Right atrium auricular region (tissue), 2 donors: ENCODE measurements at places on chromosomes 1 and 21. TPM values are rescaled to one million over a fixed set of nuclear protein-coding genes. Genes with fewer than 3 reads are reported as not detected.
A peak's percentile ranks its signal among the peaks of the same experiment; 100 is the strongest.

- peak overlapping the region; percentile 39 for H3K4me3 ChIP-seq
- no peak for DNase-seq
- no peak overlapping the region for H3K27ac ChIP-seq
- H3K27me3 ChIP-seq = no peaks in the 10 kb centered on the region
- peaks cover 6% of the 10 kb centered on the region for H3K4me1 ChIP-seq
- no peaks in the 10 kb centered on the region for H3K36me3 ChIP-seq
Observed at GRCh38 chr1:217135569-217135915, 412.3 kb upstream of the ESRRG start.

- H3K4me1 ChIP-seq = no peaks in the 10 kb centered on the region
- no peak overlapping the region for H3K4me3 ChIP-seq
- H3K27ac ChIP-seq = no peak overlapping the region
- no peak for DNase-seq
- no peaks in the 10 kb centered on the region for H3K36me3 ChIP-seq
Observed at GRCh38 chr1:95034506-95034905, 38.2 kb downstream of the ALG14 start.

- no peak overlapping the region for H3K4me3 ChIP-seq
- H3K4me1 ChIP-seq = no peaks in the 10 kb centered on the region
- H3K27me3 ChIP-seq = no peaks in the 10 kb centered on the region
- no peaks in the 10 kb centered on the region for H3K36me3 ChIP-seq
Observed at GRCh38 chr1:29800120-29800519, 563.8 kb downstream of the PTPRU start.

DNA sequence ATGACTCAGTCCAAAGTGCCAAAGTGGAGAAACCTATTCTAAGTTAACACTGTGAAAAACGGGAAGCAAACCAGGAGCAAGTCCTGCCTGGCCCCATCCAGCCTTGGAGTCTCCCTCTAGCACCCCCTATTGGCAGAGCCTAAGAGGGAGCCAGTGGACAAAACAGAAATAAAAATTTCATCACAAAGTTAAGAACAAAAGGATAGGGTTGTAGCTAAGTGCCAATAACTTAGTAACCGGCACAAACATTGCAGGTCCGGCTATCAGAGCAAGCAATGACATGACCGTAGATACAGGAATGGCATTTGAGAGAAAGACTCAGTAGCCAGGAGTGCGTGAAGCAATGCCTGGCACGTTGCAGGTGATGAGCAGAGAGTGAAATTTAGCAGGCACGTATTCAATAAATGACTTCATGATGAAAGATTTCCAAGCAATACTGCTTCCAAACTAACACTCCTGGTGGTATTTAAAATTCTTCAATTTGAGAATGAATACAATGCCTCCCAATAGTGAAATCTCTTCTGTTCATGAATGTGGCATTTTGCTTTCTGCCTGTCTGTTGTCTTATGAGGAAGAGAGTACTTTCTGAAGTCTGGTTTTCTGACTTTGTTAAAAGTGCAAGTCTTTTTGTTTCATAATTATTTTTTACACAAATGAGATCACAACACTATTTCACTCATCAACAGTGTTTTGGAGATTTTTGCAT lies 391.0 kb downstream of the OMA1 start:
- no peak overlapping the region for H3K27ac ChIP-seq
- H3K27me3 ChIP-seq = no peaks in the 10 kb centered on the region
- H3K36me3 ChIP-seq = no peaks in the 10 kb centered on the region
- H3K4me3 ChIP-seq = no peak overlapping the region
- no peaks in the 10 kb centered on the region for H3K4me1 ChIP-seq

DNA sequence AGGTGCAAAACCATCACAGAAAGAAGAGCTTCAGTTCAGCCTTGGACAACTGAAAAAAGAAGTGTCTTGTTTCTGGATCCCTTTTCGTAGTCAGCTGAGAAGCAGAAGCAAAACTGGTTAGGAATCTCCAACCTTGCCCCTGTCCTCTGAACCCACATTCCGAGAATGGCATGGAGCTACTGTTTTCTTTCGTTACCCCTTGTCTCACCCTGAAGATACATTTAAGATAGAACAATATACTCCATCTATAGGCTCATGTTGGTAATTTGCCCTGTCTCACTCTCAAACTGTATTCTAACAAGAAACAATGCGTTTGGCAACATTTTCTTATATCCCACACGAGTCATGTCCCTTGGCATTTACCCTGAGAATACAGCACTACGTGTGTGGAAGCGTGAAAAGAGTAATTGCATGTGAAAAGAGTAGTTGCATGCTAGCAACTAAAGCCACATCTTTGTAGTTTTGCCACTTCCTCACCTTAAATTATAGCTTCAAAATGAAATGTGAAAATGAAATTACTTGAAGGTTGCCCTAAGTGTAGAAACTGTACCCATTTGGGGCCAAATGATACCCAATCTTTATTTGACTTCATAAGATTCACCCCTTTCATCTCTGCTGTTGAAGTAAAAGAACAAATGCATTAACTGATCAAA lies 5.3 kb downstream of the SLAMF7 start:
- H3K27ac ChIP-seq = no peak overlapping the region
- no peaks in the 10 kb centered on the region for H3K36me3 ChIP-seq
- no peaks in the 10 kb centered on the region for H3K27me3 ChIP-seq
- H3K4me1 ChIP-seq = no peaks in the 10 kb centered on the region
- no peak for DNase-seq

DNA sequence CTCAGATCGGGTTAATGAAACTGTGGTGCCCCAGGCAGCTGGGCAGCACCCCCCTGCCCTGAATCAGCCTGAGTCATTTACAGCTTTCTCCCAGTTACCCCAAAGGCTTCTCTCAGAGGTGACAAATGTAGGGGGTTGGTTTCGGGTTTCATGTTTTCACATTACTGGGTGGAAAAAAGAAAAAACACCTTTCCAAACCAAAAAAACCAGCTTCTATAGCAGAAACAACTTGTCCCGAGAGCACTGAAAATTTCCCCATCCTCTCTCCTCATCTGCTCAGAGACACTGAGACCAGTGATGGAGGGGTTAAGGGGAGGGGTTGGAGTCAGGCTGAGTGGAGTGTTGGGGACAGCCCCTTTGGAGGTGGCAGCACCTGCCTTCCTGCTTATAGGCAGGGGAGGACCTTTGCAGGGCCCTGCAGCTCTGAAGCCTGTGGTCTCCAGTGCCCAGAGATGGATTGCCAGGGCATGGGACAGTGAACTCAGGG lies 15.6 kb downstream of the UTP11 start:
- H3K27me3 ChIP-seq = no peaks in the 10 kb centered on the region
- peaks cover 28% of the 10 kb centered on the region for H3K36me3 ChIP-seq
- no peak overlapping the region for H3K4me3 ChIP-seq
- H3K27ac ChIP-seq = no peak overlapping the region
- H3K4me1 ChIP-seq = no peaks in the 10 kb centered on the region
- no peak for DNase-seq

DNA sequence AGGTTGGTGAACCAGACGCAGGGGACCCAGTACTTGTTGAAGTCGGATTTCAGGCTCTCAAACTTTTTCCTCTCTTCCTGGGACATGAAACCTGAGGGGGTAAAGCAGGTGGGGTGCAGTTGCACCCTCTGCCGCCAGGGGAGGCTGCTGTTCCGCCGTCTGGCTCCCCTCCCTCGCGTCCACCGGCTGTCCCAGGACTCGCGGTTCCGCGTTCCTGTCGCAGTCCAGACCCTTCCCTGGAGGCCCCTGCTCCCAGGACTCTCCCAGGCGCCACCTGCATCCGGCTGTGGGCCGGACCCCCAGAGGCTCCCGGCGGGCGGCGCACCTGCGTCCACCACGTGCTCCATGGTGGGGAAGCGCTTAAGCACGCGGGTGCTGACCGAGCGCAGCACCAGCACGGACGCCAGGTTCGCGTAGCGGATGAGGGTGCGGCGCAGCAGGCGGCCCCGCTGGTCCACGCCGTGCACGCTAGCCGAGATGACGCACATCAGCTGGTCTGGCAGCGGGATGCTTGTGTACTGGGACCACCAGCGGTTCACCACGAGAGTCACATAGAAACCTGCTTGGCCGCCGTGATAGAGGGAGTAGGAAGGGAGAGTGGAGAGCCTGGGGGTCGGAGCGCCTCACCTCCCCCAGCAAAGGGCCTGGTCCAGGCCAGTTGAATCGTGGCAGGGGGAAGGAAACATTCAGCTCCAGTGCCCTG lies 1.7 kb downstream of the BEST4 start:
- DNase-seq = no peak
- peak overlapping the region; percentile 45 for H3K4me3 ChIP-seq
- peak overlapping the region; percentile 69 for H3K27ac ChIP-seq
- H3K4me1 ChIP-seq = no peaks in the 10 kb centered on the region
- peaks cover 4% of the 10 kb centered on the region for H3K36me3 ChIP-seq

The ATP1A2 gene
- 146 TPM for total RNA-seq

The HFM1 gene
- 2.6 TPM for total RNA-seq

The SOAT1 gene
- total RNA-seq = 7.9 TPM

GRCh38 chr1:230867903-230868735 lies at the start of gene C1orf198:
C1orf198 (minus strand) TSS chr1:230868521; CDS start chr1:230868512, 9 bp downstream.
- H3K4me3 ChIP-seq = peak within 1 kb of the TSS; percentile 96
- H3K36me3 ChIP-seq = no peaks in the 10 kb centered on the region
- H3K4me1 ChIP-seq = no peaks in the 10 kb centered on the region
- DNase-seq = no peak

The CD1C gene
- 0.31 TPM for total RNA-seq

GRCh38 chr1:11650331-11650991 lies 3.8 kb downstream of the FBXO2 start:
- no peak overlapping the region for H3K27ac ChIP-seq
- H3K36me3 ChIP-seq = no peaks in the 10 kb centered on the region
- H3K27me3 ChIP-seq = no peaks in the 10 kb centered on the region

GRCh38 chr1:248416226-248416625 lies 13.4 kb downstream of the OR2T1 start:
- no peak overlapping the region for H3K4me3 ChIP-seq
- no peak for DNase-seq
- H3K27me3 ChIP-seq = no peaks in the 10 kb centered on the region
- no peaks in the 10 kb centered on the region for H3K4me1 ChIP-seq

DNA sequence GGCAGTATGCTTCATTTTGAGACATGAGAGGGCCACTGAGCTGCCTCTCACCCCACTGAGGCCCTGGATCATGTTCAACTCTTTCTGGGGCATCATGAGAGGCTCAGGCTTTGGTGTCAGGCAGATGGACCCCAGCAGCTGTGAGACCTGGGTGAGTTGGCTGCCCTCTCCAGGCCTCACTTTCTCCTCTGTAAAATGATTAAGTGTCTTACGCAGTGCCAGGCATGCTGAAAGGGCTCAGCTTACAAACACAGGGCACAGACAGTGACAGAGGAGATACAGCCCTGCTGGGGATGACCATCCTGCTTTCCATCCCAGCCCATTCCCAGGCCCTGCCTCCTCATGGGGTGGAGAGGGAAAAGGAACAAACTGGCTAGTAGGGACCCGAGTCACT lies 387.4 kb downstream of the MATN1 start:
- H3K4me1 ChIP-seq = no peaks in the 10 kb centered on the region
- H3K27ac ChIP-seq = no peak overlapping the region
- no peaks in the 10 kb centered on the region for H3K36me3 ChIP-seq
- H3K27me3 ChIP-seq = no peaks in the 10 kb centered on the region

GRCh38 chr1:222663431-222663934 lies 45.6 kb downstream of the MIA3 start:
- H3K27ac ChIP-seq = no peak overlapping the region
- DNase-seq = no peak
- peaks cover 77% of the 10 kb centered on the region for H3K36me3 ChIP-seq
- H3K27me3 ChIP-seq = no peaks in the 10 kb centered on the region

- H3K36me3 ChIP-seq = peaks cover 11% of the 10 kb centered on the region
- no peak overlapping the region for H3K27ac ChIP-seq
- no peak overlapping the region for H3K4me3 ChIP-seq
- H3K4me1 ChIP-seq = no peaks in the 10 kb centered on the region
- H3K27me3 ChIP-seq = no peaks in the 10 kb centered on the region
- DNase-seq = no peak
Observed at GRCh38 chr21:46483300-46484295, 24.9 kb downstream of the DIP2A start.

- no peak overlapping the region for H3K4me3 ChIP-seq
- H3K27me3 ChIP-seq = no peaks in the 10 kb centered on the region
- DNase-seq = no peak
- H3K36me3 ChIP-seq = no peaks in the 10 kb centered on the region
- no peak overlapping the region for H3K27ac ChIP-seq
Observed at GRCh38 chr1:119593805-119594204, 54.3 kb downstream of the ZNF697 start.

DNA sequence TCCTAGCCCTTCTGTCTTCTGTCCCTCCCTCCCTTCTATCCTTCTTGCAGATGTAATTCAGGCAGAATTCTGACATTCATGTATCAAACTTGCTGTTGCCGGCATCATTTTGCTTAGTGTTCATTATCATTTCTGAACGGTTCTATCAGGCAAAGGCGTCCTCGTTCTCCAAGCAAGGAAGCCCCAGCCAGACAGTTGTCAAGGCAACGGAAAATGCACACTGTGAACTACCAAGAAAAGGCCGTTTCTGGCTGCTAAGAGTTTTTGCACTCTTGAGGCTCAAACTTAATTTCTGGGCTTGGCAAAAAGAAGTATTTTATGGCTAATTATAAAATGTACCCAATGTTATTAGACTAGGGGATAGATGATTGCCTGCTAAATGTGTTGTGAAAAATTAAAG lies 164.7 kb upstream of the KCNJ15 start:
- H3K4me1 ChIP-seq = no peaks in the 10 kb centered on the region
- H3K36me3 ChIP-seq = no peaks in the 10 kb centered on the region
- no peak overlapping the region for H3K27ac ChIP-seq
- H3K27me3 ChIP-seq = no peaks in the 10 kb centered on the region
- H3K4me3 ChIP-seq = no peak overlapping the region

DNA sequence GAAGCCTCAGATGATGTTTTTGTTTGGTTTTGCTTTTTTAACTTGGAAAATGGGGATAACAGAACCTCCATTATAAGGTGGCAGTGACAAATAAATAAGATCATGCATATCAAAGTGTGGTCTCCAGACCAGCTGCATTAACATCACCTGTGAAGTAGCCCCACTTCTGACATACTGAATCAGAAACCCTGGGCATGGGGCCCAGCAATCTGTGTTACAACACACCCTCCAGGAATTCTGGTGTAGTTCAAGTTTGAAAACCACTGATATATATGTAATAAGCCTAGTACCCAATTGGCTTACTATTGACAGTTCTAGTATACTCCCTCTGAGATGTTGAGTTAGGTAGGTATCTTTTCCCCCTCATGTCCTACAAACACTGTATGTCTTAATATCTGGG lies 24.1 kb upstream of the RNF19B start:
- H3K36me3 ChIP-seq = no peaks in the 10 kb centered on the region
- no peaks in the 10 kb centered on the region for H3K27me3 ChIP-seq
- no peak for DNase-seq
- H3K4me3 ChIP-seq = no peak overlapping the region
- H3K4me1 ChIP-seq = peaks cover 49% of the 10 kb centered on the region

GRCh38 chr1:41823471-41823870 lies 95.3 kb downstream of the HIVEP3 start:
- no peaks in the 10 kb centered on the region for H3K27me3 ChIP-seq
- H3K27ac ChIP-seq = no peak overlapping the region
- H3K4me1 ChIP-seq = no peaks in the 10 kb centered on the region
- no peaks in the 10 kb centered on the region for H3K36me3 ChIP-seq
- no peak overlapping the region for H3K4me3 ChIP-seq

- no peak overlapping the region for H3K27ac ChIP-seq
- DNase-seq = no peak
- H3K27me3 ChIP-seq = no peaks in the 10 kb centered on the region
- H3K36me3 ChIP-seq = no peaks in the 10 kb centered on the region
Observed at GRCh38 chr1:175369696-175370095, 177.1 kb upstream of the KIAA0040 start.

GRCh38 chr1:20729990-20730689 lies 2.4 kb downstream of the SH2D5 start:
- peaks cover 4% of the 10 kb centered on the region for H3K27me3 ChIP-seq
- no peak overlapping the region for H3K27ac ChIP-seq
- DNase-seq = peak; percentile 47
- H3K4me3 ChIP-seq = no peak overlapping the region
- no peaks in the 10 kb centered on the region for H3K36me3 ChIP-seq
- no peaks in the 10 kb centered on the region for H3K4me1 ChIP-seq

GRCh38 chr1:108669679-108670078 lies 8.8 kb upstream of the HENMT1 start:
- H3K27me3 ChIP-seq = no peaks in the 10 kb centered on the region
- H3K36me3 ChIP-seq = no peaks in the 10 kb centered on the region
- no peak for DNase-seq
- no peaks in the 10 kb centered on the region for H3K4me1 ChIP-seq
- no peak overlapping the region for H3K27ac ChIP-seq
